SW 1271 (cell line): ENCODE measurements at places on chromosomes 6 and 20.

- no peak for DNase-seq
Measured at GRCh38 chr6:2792330-2793110, 27.3 kb downstream of the WRNIP1 start.

DNA sequence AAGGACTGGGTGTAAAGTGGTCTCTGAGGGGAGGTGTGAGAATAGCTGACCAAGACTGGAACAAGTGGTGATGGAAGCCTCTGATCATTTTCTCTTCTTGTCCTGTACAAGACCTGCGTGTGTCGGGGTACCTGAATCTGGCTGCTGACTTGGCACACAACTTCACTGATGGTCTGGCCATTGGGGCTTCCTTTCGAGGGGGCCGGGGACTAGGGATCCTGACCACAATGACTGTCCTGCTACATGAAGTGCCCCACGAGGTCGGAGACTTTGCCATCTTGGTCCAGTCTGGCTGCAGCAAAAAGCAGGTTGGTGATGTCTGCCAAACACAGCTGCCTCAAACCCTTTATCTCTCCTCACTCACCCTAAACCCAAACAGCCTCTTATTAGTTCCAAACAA is 1.7 kb upstream of the HSD17B8 start:
- DNase-seq, result no peak

GRCh38 chr6:6125495-6125894 is 118.8 kb upstream of the NRN1 start:
- no peak for DNase-seq

- no peak for DNase-seq
Measured at GRCh38 chr20:15794409-15794808, 778.8 kb downstream of the KIF16B start.

GRCh38 chr6:124714728-124715127 is 247.5 kb upstream of the RNF217 start:
- DNase-seq, result no peak

- no peak for DNase-seq
Measured at GRCh38 chr20:10288954-10289646, 70.5 kb downstream of the SNAP25 start.

DNA sequence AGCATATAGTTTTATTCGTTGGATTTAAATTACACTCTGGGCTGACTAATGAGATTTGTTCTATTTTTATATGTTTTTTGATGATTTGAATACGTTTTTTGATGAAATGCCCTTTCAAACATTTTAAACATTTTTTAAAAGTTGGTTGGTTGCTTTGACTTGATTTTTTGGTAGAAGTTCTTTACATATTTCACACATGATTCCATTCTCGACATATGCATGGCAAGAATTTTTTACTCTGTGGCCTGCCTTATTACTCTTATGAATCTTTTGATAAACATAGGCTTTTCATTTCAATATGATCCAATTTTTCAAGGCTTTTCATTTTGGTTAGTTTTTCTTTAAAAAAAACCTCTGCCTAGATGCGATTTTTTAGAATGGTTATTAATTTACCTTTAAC is 617.0 kb downstream of the RNF144B start:
- no peak for DNase-seq

GRCh38 chr6:29744131-29744530 is 20.9 kb downstream of the HLA-F start:
- DNase-seq, result no peak

- no peak for DNase-seq
Measured at GRCh38 chr6:121726596-121726995, 291.1 kb downstream of the GJA1 start.

GRCh38 chr6:136676075-136676474 is 116.2 kb downstream of the MAP3K5 start:
- DNase-seq, result no peak

DNA sequence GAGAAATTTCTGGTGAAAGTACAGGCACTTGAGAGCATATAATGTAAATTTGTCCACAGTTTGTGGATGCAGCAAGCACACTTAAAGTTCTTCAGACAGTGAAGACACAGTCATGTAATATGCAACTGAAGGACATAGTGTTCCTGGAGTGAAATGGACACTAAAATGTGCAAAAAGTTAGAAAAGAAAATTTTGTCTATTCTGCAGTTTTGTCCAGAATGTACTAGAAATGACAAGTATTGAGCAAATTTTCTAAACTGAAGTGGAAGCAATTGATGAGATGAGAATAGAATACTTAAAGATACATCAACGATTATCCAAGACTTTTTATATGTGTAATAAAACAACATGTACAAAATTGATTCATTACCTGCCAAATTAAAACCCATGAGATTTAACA is 647.0 kb upstream of the IMPG1 start:
- no peak for DNase-seq

GRCh38 chr6:15420959-15421438 is 175.1 kb downstream of the JARID2 start:
- no peak for DNase-seq

GRCh38 chr6:112735129-112735528 is 388.0 kb downstream of the RFPL4B start:
- no peak for DNase-seq

DNA sequence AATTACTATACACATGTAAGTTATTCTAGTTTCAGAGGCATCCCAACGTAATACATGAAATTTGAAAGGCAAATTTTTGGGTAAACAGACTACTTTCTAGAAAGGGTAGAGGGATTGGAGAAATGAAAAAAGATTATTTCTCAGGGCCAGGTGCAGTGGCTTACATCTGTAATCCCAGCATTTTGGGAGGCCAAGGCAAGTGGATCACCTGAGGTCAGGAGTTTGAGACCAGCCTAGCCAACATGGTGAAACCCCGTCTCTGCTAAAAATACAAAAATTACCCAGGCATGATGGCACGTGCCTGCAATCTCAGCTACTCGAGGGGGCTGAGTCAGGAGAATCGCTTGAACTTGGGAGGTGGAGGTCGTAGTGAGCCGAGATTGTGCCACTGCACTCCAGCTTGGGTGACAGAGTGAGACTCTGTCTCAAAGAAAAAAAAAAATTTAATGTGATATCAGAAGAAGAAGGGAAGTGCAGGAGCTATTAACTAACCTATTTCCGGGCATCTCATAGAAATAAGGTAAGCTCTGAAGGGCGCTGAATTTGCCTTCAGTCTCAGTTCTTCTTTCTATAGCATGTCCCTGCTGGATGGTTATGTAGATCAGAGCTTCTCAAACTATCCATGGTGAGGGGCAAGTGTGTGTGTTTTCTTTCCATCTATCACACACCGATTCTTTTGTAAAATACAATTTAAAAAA is 100.3 kb upstream of the MTHFD1L start:
- DNase-seq, result no peak

- DNase-seq, result no peak
Measured at GRCh38 chr6:15770347-15771143, 107.7 kb upstream of the DTNBP1 start.

DNA sequence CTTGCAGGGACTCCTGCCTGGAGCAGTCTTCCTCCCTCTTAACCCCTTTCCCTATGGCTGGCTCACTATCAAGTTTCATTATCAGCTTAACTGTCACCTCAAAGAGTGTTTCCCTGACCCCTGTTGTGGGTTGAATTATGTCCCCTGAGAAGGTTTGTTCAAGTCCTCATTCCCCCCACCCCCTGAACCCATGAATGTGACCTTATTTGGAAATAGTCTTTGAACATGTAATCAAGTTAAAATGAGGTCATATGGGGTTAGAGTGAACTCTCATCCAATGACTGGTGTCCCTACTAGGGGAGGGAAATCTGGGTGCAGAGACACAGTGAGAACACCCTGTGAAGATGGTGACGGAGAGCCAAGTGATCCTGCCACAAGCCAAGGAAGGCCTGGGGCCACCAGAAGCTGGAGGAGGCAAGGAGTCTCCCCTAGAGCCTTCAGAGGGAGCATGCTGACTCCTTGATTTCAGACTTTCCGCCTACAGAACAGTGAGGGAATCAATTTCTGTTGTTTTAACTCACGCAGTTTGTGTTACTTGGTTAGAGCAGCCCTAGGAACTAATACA is 165.2 kb upstream of the TOP1 start:
- no peak for DNase-seq

GRCh38 chr6:105280033-105280432 is 100.2 kb upstream of the POPDC3 start:
- DNase-seq, result no peak

DNA sequence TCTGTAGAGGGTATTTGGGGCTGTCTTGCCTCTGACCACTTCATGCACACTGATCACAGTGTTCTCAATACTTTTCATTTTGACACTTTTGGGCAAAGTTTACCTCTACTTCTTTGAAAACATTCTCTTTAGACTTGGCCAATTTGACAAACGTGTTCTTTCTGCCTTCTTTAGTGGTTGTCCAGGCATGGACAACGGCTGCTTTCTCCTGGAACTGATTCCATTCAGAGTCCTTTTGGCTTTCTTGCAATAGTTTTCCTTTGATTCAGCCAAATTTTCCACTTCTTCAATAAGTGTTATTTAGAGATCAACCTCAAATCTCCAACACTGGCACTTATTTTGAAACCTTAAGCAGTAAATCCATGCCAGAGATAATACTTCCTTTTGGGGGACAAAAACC is 6.7 kb upstream of the CST9 start:
- no peak for DNase-seq

DNA sequence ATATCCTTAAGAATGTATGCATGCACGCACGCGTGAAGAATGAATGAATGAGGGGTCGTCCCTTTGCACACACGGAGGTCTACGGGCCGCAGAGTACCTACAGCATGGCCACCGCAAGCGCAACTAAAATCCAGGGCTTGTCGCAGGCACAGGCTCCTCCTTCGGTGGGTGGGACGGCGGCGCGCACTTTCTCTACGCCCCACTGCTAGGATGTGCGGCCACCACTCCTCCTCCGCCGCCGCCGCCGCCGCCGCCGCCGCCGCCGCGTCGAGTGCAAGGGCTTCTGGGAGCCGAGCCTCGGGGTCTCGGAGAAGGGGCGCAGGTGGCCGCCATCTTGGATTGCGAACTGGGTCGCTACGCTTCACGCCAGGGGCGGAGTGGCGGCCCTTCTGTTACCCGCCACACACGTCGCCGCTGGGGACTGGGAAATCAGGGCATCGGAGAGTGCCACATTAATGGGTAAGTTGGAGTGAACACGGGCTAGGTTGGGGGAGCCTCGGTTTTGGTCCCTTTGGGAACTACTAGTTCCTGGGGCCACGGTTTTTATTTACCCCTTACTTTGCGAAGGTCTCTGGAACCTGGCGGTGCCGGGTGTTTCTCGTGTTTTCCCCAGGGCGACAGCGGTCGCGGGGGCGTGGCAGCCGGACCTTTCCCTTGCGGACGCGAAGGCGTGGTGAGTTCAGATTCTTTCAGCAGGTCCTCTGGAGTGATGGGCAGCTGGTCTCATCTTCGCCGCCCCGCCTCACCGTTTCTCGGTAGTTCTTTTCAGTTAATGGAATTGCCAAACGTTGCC is at the start of gene KPNA5:
Gene KPNA5, plus strand, starts transcription at position 332 of the 793 bp plus-strand sequence. Its CDS starts 124 bp downstream, at position 456.
- peak; percentile 70 for DNase-seq

DNA sequence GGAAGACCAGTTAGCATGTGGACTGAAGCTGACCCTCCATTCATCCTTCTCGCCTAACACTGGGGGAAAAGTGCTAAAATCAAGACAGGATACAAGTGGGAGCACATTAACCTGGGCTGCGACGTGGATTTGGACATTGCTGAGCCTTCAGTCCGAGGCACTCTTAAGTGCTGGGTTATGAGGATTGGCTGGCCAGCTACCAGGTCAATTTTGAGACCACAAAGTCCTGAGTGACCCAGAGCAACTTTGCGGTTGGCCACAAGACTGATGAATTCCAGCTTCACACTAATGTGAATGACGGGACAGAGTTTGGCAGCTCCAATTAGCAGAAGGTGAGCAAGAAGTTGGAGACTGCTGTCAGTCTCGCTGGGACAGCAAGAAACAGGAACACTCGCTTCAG is 20.7 kb downstream of the FUCA2 start:
- no peak for DNase-seq

GRCh38 chr6:150099546-150099945 is 30.6 kb upstream of the ULBP3 start:
- no peak for DNase-seq

DNA sequence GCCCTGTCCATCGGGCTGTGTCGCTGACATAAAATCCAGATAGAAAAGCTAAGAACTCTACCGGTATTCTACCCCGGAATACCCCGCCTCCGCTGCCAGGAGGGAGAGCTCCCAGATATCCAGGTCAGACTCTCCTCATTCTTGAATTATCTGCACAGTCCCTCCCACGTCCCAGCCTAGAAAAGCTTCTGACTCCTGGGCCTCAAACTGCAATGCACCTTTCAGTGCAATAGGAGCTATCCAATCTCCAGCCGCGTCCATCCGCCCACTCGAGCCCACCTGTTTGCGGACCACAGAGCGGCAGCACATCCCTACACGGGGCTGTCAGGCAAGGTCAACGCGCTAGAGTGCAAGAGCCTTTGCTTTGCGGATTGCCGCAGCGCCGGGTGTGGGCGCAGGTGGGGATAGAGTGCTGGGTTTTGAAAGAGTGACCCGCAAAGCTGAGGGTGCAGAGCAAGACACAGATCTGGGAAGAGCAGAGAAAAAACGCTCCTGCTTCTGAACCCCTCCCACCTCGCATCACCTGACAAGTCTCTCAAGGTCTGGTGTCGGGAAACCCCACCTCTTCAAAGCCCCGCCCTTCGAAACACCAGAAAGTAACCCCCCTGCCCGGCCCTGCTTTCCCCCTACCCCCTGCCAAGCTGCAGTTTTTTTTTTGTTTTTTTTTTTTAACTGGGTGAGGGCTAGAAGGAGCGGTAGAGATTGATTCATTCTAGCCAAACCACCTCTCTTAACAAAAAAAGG is 1.3 kb downstream of the TAPBP start:
- peak; percentile 83 for DNase-seq

- DNase-seq, result no peak
Measured at GRCh38 chr6:124423621-124424020, 538.6 kb upstream of the RNF217 start.

DNA sequence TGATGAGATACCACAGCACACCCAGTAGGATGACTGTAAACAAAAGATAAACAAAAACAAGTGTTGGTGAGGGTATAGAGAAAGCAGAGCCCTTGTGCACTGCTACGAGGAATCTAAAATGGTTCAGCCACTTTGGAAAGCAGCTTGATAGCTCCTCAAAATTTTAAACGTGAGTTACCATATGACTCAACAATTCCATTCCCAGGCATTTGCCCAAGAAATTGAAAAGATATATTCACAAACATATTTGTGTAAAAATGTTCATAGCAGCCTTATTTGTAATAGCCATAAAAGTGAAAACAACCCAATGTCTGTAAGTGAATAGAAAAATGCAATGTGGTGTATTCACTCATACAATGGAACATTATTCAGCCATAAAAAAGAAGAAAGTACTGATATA is 141.0 kb upstream of the BTBD3 start:
- no peak for DNase-seq

GRCh38 chr20:10255846-10256245 is 37.2 kb downstream of the SNAP25 start:
- DNase-seq, result no peak

- no peak for DNase-seq
Measured at GRCh38 chr20:33992145-33992922, 1.4 kb upstream of the RALY start.

- no peak for DNase-seq
Measured at GRCh38 chr6:136174510-136174909, 75.6 kb downstream of the MTFR2 start.

DNA sequence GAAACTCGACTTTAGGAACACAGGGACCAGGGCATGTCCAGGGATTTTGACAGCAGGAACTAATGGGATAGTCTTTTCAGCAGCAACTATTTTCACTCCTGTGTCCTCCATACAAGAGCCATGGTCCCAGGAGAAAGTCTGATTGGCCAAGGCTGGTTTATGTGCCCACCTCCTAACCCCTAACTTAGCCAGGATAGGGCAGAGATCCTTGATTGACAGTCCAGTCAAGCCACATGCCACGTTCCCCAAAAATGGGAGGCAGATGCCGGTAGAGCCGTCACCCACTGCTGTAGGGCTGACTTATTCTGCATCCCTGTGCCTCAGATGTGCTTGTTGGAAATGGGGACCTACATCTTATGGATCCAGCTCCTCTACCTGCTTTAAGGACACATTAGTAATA is 22.3 kb downstream of the SLC2A10 start:
- no peak for DNase-seq
